Effector memory CD4-positive, alpha-beta T cell (primary cell): ENCODE measurements at places on chromosomes 7 and 10.

DNA sequence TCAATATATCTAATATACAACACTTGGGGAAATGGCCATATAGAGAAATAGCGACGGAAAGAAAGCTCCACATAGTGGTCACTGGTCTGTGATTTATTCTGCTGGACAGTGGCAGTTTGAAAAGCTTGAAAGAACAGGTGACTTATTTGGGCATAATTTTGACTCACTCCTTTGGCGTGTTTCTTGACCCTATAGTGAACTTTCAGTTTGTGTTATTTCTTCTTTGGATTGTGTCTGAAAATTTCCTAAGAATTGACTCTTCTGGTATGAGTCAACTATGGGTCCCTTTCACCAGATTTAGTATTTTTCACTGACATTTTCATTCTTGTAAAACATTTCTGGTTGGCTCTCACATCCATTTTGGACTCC, 25.8 kb upstream of the IMMP2L start:
- DNase-seq, result no peak

- no peak for DNase-seq
These were observed 54.7 kb upstream of the AFAP1L2 start for GRCh38 chr10:114458955-114459354.

GRCh38 chr7:41142904-41143473, 559.9 kb downstream of the INHBA start:
- DNase-seq, result no peak

DNA sequence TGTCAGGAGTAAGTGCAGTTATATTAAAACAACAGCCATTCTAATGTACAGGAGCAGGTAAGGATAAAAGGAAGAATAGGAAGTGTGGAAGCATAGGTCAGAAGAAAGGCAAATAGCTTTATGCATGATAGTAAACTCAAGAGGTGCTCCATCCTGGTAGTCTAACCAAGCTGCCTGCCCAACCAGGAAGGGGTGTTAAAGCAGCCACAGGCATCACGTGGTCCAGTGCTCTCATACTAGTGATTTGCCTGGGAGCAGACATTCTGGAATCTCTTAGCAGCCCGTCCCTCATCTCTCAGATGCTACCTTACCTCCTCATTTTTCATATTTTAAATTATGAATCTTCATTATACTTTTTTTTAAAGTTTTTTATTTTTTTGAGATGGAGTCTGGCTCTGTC, 18.5 kb downstream of the ABRAXAS2 start:
- no peak for DNase-seq

- DNase-seq, result no peak
These were observed 4.7 kb upstream of the LOXL4 start for GRCh38 chr10:98272656-98273055.

DNA sequence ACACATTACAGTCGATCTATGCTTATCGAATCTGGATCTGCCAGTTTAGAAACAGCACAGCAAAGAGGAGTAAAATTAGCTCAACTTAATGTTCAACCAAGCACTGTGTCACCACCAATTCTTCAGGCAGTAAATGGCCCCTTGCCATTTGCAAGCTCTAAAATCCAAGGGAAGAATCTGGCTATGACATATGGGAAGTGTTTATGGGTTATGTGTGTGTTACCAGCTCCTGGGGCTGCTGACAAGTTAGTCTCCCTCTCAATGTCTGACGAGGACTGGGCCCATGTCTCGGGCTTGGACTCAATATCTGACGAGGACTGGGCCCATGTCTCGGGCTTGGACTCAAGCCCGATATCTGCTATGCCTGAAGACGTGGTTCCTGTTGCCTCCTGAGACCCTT, 5.7 kb upstream of the ITIH2 start:
- DNase-seq, result no peak

GRCh38 chr10:101283762-101284100, 54.5 kb upstream of the LBX1 start:
- no peak for DNase-seq

DNA sequence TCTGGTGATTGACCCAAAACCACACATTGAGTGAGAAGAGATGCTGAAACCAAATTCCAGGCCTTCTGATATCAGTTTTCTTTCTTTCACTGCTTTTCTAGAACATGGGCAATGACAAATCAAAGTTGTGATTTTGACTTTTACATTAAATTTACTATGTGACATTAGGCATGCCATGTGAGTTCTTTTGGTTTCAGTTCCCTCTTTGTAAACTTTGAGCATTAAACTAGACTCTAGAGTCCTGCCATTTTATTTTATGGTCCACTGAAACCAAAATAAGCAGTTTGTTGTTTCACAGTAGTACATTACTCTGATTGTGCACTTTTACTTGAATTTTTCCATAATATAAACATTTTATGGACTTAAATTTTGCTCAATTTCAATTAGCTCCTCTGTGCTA, 381.1 kb upstream of the SEMA3D start:
- no peak for DNase-seq

GRCh38 chr7:117110480-117111315, 157.4 kb downstream of the ST7 start:
- no peak for DNase-seq

GRCh38 chr10:83062871-83063270, 1076.4 kb upstream of the GHITM start:
- no peak for DNase-seq

- no peak for DNase-seq
These were observed 54.4 kb downstream of the CYP2C9 start for GRCh38 chr10:94992811-94993210.

- no peak for DNase-seq
These were observed 491.7 kb downstream of the GRM8 start for GRCh38 chr7:126760914-126761577.

DNA sequence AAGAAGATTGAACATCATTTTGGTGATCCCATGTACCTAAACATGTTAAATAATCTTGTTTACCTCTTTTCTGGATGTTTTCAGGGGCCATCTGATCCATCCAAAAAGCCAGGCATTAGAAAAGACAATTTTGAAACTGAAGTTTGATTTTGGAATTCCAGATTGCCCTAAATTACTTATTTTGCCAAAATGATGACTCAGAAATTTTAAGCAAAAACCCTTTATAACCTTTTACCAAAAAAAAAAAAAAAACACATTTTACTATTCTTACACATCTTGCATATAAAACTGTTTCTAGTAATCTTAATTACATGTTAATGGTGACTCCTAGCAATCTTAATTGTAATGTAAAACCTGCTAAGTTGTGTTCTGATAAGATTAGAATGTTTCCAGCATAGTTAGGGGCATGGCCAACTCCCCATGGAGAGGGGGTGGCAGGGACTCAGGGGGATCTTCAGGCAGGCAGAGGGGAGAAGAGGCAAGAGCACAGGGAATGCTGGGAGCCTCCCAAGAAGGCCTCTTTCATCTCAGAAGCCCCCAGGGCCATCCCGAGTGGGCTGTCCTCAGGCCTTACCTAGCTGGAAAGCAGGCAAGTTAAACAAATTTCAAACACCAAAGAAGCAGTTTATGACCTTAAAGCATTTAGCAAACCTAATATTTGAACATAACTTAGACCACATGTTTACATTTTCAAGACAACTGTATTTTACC, 25.8 kb upstream of the AKR1C3 start:
- no peak for DNase-seq

DNA sequence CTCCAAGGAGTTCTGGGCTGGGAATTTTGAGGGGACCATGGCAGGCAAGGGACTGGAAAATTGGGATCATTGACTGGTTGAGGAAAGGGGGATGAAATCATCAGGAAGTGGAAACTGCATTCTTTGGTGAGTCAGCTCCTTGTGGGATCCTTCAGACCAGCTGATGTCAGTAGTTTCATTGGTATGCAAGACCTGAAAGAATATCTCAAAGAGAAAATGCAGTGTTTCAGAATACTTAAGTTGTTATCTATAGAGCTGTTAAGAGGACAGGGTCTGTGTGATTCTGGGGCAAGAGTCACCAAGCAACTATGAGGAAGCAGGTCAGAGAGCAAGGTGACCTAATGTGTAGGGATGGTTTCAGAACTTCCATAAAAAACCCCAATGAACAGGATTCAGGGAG, 595.9 kb upstream of the AUTS2 start:
- DNase-seq, result no peak

DNA sequence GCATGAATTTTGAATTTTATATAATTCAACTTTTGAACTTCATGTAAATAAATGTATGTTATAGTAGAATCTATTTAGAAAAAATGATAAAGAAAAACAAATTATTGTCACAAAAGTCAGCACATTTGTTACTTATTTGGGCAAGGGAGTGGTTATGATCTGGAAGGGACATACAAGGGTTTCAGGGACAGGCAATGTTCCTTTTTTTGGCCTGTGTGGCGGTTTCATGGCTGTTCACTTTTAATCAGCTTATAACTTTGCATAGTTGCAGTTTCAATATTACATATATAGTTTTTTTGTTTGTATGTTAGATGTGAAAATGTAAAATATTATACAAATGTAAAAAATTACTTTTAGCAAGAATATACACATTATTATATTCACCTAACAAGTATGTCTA, 256.2 kb downstream of the PCLO start:
- DNase-seq, result no peak

DNA sequence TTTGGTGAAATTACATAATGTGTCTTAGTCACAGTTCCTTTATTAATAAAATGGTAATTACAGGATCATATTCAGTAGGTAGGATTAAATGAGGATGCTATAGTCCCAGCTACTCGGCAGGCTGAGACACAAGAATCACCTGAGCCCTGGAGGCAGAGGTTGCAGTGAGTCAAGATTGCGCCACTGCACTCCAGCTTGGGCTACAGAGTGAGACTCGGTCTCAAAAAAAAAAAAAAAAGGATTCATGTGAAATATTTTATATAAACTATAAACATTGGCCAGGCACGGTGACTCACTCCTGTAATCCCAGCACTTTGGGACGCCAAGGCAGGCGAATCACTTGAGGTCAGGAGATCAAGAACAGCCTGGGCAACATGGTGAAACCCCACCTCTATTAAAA, 197.9 kb downstream of the IMMP2L start:
- no peak for DNase-seq

DNA sequence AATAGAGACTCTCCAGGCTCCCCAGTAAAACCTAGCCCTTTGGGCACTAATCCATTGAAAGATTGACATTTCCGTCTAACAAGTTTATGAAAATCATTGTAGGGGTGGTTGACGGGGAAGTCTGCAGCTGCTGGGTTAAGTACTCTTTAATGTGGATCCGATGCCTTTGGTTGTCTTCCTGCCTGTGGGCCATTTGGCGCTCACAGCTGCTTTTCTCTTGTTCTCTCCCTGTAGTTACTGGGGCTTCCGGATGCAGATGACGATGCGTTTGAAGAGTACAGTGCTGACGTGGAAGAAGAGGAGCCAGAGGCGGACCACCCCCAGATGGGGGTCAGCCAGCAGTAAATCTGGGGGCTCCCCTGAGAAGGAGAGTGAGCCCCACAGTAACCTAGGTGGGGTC, 22.4 kb downstream of the MTURN start:
- no peak for DNase-seq

GRCh38 chr10:49171326-49172060, 16.7 kb downstream of the TMEM273 start:
- DNase-seq, result no peak

- DNase-seq, result no peak
These were observed 584.4 kb downstream of the GRM8 start for GRCh38 chr7:126668367-126668752.
